ENCODE measurements at places on chromosomes 6 and 20. TPM values are rescaled to one million over a fixed set of nuclear protein-coding genes. Genes with fewer than 3 reads are reported as not detected.

The OXT gene
- total RNA-seq, result not detected

The BPIFB1 gene
- total RNA-seq, result not detected

GRCh38 chr6:125031385-125031784 is 69.1 kb downstream of the RNF217 start:
- H3K27ac ChIP-seq, result no peak overlapping the region
- no peaks in the 10 kb centered on the region for H3K36me3 ChIP-seq
- H3K4me3 ChIP-seq, result no peak overlapping the region
- no peak for DNase-seq
- H3K27me3 ChIP-seq, result peaks cover 7% of the 10 kb centered on the region
- no peaks in the 10 kb centered on the region for H3K4me1 ChIP-seq

GRCh38 chr6:44133003-44133931 is 5.9 kb downstream of the TMEM63B start:
- no peak overlapping the region for H3K27ac ChIP-seq
- peaks cover 3% of the 10 kb centered on the region for H3K36me3 ChIP-seq
- no peak for DNase-seq
- H3K4me1 ChIP-seq, result peaks cover 20% of the 10 kb centered on the region

DNA sequence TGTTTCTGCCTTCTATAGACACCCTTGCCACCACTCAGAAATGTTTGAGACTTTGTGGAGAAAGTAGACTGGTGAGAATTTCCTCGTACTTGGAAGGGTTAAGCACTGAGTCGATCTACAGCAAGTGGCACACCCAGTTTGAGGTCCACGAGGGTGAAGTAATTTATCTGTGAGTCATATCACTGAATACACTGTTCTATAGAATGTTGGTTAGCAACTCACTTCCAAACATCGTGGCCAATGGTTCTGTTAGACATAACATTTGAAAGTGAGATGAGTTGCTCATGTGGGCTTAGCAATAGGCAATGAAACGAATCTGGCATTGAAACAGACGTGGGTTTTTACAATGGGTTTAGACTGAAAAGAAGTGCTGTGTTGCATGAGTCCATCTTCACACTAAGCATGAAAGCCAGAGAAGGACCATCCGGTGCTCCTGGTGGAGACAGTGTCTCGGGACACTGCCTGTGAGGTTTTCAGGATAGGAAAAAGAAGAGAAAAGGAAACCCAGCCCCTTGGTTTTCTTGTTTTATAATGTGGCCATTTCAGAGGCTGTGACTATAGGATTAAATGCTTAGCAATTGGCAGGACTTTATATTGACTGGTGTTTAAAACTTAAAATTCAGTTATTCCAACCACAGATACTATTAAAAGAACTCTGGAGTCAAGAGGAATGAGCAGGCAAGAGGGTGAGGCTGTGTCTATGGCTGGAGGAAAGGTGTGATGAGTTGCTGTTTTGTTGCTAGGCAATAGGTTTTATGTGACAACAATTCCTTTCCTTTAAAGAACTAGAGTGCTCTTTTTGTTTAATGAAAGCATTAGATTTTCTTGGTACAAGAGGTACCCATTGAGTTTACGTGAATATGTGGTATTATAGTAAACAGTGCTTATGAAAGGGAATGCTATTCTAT is 31.0 kb upstream of the EZR start:
- DNase-seq, result peak; percentile 73
- H3K27me3 ChIP-seq, result no peaks in the 10 kb centered on the region
- H3K27ac ChIP-seq, result peak overlapping the region; percentile 87
- peaks cover 2% of the 10 kb centered on the region for H3K36me3 ChIP-seq

- no peak overlapping the region for H3K27ac ChIP-seq
- peaks cover 75% of the 10 kb centered on the region for H3K27me3 ChIP-seq
- H3K4me3 ChIP-seq, result no peak overlapping the region
- no peaks in the 10 kb centered on the region for H3K36me3 ChIP-seq
- H3K4me1 ChIP-seq, result peaks cover 8% of the 10 kb centered on the region
Measured at GRCh38 chr20:22574545-22575086, 9.8 kb downstream of the FOXA2 start.

DNA sequence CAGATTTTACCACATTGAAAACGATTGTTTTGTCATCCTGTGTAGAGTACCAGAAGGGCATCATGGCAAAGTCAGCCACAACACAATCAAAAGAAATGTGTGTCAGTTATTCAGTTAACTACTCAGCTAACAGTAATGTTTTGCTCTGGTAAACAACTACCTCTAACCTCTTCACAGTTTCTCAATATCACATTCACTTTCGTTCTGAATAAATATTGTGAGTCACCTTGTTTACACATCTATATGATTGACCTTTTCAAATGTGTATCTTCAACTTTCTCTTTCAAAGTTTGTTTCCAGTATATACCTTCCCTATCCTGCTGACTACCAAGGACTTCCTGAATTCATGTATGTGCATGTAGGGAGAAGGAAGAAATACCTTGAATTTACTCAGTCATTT is 216.6 kb upstream of the UFL1 start:
- no peaks in the 10 kb centered on the region for H3K36me3 ChIP-seq
- no peaks in the 10 kb centered on the region for H3K27me3 ChIP-seq
- peaks cover 2% of the 10 kb centered on the region for H3K4me1 ChIP-seq
- no peak overlapping the region for H3K4me3 ChIP-seq
- no peak overlapping the region for H3K27ac ChIP-seq

All from activated CD4-positive, alpha-beta T cell treated with anti-CD3 and anti-CD28 coated beads, Interleukin-2, amount 10 ng/mL, durations not matched to agents 7 days and 5 days (primary cell).